A172 (cell line): ENCODE measurements at places on chromosomes 3 and 15.

DNA sequence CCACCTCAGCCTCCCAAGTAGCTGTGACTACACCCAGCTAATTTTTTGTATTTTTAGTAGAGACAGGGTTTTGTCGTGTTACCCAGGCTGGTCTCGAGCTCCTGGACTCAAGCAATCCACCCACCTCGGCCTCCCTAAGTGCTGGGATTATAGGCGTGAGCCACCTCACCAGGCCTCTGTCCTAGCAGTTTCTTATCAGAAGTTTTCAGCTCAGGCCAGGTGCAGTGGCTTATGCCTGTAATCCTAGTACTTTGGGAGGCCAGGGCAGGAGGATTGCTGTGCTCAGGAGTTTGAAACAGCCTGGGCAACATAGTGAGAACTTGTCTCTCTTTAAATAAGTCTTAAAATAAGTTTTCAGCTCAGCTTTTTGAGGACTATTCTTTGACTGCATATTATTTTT is 48.4 kb downstream of the SGO1 start:
- no peak for DNase-seq

DNA sequence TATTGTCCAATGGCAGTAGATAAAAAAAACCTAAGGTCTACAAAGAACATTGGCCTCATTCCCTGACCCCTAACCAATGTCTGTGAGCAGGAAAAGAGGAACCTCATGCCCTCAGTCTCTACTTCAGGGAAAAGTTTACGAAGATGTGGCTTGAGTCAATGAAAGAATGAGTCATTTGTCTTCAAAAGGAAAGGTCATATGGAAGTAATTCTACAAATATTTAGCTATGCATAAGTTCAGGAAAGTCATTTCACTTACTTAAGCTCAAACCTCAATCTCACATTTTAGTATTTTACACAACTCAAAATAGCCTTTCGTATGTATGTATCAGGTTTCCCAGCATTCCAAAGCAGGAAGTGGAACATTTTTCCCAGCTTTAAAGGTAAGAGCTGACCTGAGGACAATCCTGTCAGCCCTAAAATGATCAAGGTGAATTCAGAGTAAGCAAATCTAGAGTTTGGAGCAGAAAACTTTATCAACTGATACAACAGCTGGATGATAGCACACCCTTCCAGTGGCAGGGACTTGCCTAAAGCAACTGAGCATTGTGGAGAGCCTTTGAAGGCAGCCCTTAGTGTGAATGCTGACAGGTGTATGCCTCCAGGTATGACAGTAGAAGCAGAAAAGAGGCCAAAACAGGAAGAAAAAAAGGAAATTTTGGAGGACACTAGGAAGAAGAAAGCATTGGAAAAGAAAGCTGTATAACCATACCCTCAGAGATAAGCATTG is 53.9 kb upstream of the ACKR4 start:
- peak; percentile 77 for DNase-seq

DNA sequence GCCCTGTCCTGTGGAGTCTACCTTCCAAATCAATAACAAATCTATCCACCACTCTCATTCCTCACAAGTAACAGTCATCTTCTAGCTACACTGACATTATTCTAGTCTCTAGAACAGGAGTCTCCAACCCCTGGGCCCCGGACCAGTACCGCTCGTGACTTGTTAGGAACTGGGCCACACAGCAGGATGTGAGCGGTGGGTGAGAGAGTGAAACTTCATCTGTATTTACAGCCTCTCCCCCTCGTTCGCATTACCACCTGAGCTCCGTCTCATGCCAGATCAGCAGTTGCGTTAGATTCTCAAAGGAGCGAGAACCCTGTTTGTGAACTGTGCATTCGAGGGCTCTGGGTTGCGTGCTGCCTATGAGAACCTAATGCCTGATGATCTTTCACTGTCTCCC is 31.9 kb downstream of the ROBO2 start:
- DNase-seq, result no peak

DNA sequence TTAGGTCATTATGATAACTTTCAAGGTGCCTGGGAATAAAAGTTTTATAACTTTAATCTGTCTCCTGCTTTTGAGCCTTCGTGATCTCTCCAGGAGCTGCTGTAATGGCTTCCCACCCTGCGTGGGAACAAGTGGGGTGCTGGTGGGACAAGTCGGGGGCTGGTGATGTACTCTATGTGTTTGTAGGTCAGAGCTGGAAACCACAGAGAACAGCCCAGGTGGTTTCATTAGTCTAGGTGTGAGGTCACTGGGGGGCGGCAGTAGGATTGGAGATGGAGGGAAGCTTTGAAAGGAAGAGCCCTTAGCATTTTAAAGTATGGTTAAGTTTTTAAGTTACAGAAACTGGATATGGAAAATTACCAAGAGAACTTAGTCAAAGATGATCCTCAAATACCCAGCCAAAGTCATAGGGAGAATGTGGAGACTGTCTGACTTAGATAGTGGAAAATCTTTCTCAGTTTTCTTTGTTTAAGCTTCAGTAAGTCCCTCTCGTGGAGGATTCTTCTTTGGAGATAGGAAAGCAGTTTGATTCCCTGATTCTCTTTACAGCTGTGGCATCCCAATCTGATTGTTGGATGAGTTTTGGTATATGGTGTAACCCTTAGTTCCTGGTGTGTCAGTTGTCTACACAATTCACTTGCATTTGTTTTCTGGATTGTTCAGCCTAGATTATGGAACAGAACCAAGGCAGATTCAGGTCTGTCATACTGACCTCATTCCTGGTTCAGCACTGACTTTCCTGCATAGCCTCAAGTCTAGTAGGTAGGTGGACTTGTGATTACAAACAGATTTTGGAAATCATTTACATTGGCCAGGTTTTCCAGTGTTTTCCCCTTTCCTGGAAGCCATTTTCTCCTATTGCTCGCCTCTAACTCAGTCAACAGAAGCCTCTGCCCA is 115.6 kb downstream of the FNDC3B start:
- DNase-seq, result no peak

DNA sequence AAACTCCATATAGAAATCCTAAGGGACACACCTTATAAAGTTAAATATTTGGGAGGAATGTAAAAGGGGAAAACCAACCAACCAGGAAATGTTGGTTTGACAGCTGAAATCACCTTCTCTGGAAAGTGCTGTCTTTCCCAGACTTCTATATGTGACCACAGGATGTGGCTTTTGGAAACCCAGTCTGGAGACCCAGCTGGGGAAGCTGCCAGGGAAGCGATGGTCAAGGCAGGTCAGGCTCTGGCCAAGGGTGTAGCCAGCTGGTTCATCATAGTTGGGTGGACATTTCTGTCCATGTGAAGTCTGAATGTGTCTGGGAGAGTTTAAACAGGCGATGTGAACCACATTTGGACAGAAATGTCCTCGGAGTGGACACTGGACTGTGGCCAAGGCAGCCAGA is 73.9 kb downstream of the ARNT2 start:
- DNase-seq, result peak; percentile 96
